ENCODE measurements at places on chromosomes 7 and 10.

- no peak for DNase-seq
Observed at GRCh38 chr10:81116201-81116600, 578.5 kb downstream of the SH2D4B start.

DNA sequence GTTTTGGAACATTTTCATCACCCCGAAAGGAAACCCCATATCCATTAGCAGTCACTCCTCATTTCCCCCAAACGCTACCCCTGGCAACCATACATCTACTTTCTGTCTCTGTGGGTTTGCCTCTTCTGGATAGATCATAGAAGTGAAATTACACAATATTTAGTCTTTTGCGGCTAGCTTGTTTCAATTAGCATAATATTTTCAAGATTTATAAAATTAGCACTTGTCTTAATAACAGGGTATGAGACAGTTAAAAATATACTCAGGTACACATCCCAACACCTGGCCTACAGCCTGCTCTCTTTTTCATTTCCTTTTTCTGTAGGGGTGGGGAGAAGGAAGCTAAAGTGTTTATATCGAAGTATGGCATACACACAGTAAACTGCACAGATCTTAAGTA is 81.4 kb upstream of the LRGUK start:
- no peak for DNase-seq

- no peak for DNase-seq
Observed at GRCh38 chr10:29946953-29947700, 112.3 kb downstream of the JCAD start.

DNA sequence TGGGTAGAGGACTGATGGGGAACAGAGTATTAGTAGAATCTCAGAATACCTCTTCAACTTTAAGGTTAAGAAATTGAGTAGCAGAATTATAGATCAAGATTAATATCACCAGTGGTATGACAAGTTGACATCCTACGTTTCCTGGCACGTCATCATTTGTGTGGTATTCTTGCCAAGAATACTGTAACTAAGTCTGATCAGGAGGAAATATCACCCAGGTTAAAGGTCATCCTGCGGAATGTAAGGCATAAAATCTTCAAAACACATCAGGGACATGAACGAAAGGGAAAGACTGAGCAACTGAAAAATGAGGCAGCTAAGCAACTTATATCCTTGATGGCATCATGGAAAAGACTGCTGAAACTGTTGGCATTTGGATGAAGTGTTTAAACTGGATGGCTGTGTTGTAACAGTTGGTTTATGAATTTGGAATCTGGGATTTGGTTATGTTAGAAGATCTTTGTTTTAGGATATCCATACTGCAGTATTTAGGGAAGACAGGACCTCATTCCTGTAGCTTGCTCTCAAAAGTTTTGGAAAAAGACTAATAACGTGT is 86.1 kb downstream of the TRIM24 start:
- no peak for DNase-seq

DNA sequence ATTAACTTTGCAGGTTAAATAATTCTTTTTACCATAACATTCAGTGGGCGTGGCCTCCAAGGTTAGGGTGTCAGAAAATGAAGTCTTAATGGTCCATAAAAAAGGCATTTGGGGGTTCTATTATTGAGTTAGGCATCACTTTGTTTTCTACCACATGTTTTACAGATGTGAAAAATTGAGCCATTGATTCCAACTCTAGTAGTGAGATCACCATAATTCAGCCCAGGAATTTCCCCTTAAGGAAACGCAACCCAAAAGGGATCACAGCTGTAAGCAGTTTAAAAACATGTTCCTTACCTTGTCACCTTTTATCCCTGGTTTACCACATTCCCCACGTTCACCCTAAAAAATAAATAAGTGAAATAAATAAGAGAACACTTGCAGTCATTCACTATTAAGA is 24.9 kb downstream of the COL28A1 start:
- DNase-seq: no peak

- no peak for DNase-seq
Observed at GRCh38 chr7:102077081-102077480, 209.6 kb upstream of the SH2B2 start.

- DNase-seq: no peak
Observed at GRCh38 chr7:45112648-45113047, 1.2 kb upstream of the TBRG4 start.

GRCh38 chr10:97028832-97029178 is 157.0 kb downstream of the SLIT1 start:
- DNase-seq: no peak

- DNase-seq: peak; percentile 9
Observed at GRCh38 chr10:86100581-86101061, 266.0 kb downstream of the GRID1 start.

DNA sequence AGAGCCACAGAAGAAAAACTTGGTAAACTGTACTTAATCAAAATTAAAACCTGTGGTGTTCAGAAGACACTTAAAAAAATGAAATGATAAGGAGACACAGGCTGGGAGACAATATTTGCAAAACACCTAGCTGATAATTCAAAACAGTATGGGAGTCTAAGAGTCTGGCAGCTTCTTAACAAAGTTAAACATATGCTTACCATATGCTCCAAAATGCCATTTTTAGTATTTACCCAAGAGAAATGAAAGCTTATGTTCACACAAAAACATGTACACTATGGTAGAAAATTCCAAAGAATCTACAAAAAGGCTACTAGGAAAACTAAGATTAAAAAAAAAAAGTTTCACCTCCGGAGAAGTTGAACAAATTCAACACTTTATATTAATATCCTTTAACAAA is 48.6 kb downstream of the ITGB1 start:
- DNase-seq: no peak

DNA sequence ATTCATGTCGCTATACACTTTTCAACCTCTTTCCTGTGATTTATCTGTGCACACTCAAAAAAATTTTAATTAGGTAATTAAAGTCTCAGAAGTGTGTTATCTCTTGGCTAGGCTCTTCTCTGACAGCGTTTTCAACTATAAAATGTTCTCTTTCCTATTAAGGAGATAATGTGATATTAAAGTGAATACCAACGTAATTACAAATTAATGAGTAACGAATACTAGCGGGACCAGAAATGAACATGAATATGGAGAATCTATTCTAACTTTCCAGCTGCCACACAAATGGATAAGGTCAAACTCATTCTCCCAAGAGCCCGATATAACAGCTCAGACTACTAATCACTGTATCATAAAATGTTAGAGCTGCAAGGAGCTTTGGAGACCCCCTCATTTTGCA is 12.0 kb downstream of the COL1A2 start:
- DNase-seq: no peak

DNA sequence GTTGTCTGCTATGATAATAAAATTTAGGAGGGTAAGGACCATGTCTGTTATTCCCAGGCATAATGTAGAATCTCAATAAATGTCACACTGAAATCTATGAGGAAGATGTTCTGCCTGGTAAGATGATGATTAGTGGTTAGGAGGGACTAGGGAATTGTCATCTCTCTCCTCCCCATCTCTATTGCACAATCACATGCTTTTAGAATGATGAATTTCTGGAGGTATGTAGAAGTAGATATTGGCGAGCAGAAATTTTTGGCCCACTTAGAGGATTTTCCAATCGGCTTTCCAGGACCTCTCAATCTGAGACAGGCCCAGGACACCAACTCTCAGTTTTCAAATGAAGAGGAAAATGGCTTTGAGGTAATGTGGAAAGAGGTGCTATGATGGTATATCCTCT is 2.0 kb upstream of the PITX3 start:
- no peak for DNase-seq

GRCh38 chr10:85735997-85736396 is 630.6 kb downstream of the GRID1 start:
- no peak for DNase-seq

- no peak for DNase-seq
Observed at GRCh38 chr10:103504181-103504783, 10.8 kb downstream of the NEURL1 start.

- no peak for DNase-seq
Observed at GRCh38 chr10:78571286-78571685, 497.5 kb upstream of the ZMIZ1 start.

DNA sequence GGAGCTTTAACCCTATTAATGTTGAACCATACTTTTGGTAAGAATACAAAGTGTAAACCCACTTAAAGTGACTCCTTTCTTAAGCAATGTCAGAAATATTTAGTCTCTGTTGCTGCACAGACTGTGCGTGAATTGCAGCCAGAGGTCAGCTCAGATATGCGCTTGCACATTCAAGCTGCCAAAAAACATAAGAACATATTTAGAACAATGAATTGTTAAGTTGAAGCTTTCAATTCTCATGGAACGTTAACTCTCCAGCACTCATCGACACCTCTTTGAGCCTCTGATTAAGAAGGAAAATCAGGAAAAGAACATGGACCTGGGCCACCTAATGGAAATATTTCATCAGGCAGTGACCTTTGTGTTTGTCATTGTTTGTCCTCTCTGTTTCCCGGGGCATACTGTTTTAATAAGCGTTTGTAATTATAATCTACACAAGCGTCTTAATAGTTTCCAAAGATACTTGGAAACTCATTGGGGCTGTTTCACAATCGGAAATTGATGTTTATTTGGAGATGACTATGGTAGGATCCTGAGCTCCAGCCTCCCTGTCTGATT is 193.0 kb upstream of the CELF2 start:
- no peak for DNase-seq

DNA sequence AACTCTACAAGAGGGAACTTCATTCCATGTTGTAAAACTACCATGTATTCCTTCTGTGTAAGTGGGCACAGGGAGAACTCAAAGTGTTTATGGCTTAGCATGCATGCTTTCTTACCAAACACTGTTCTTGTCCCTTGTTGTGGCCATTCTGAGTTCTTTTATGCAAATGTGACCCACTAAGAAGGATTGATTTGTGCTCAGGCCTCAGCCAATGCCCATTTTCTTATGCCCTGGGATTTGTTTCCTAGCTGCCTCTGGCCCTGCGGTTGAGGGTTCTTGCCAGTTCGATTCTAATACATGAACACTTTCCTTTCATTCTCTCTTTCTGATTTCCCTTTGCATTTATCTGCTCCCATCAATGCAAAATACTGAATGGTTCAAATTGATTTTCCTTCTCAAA is 316.7 kb downstream of the NRG3 start:
- DNase-seq: no peak

DNA sequence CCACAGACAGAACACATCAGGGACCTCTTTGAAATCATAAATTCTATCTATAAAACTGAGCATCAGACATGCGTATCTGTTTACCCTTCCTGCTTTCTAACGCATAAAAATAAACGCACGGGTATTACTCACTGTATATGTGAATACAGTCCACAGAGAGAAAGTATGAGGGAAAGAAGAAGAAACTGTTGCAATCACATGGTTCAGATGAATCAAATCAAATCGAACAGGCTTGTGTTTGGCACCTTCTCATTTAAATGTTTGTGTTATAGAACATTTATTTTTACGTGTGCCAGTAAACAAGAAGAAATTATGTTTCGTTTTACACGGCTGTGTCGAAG is 322.0 kb downstream of the FRMD4A start:
- no peak for DNase-seq

DNA sequence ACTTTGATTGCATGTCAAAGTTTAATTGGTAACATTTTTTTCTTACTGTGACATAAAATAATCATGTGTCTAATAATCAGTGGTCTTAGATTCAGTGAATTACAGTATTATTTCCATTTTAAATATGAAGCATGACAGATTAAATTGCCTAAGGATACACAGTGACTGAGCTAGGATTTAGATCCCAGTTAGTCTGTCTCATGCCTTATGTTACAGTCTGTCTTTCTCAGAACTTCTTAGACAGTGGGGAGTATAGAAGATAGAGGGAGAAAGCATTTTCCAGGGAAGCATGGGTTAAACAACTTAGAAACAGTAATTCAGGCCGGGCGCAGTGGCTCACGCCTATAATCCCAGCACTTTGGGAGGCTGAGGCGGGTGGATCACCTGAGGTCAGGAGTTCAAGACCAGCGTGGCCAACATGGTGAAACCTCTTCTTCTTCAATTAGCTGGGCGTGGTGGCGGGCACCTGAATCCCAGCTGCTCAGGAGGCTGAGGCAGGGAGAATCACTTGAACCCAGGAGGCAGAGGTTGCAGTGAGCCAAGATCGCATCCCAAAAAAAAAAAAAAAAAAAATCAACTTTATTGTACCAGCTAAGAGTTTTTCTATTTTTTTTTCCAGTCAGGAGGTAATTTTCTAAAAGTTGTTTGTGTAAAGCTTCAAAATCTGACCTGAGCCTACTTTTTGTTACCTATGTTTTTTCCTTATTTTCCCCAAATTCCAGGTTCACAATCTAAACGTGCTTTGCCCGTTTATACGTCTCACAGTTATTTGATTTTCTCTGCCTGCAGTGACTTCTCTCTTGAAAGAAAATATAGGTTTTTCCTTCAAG is 3.3 kb downstream of the CASD1 start:
- DNase-seq: no peak

- DNase-seq: no peak
Observed at GRCh38 chr7:78379148-78379547, 580.6 kb downstream of the PHTF2 start.

DNA sequence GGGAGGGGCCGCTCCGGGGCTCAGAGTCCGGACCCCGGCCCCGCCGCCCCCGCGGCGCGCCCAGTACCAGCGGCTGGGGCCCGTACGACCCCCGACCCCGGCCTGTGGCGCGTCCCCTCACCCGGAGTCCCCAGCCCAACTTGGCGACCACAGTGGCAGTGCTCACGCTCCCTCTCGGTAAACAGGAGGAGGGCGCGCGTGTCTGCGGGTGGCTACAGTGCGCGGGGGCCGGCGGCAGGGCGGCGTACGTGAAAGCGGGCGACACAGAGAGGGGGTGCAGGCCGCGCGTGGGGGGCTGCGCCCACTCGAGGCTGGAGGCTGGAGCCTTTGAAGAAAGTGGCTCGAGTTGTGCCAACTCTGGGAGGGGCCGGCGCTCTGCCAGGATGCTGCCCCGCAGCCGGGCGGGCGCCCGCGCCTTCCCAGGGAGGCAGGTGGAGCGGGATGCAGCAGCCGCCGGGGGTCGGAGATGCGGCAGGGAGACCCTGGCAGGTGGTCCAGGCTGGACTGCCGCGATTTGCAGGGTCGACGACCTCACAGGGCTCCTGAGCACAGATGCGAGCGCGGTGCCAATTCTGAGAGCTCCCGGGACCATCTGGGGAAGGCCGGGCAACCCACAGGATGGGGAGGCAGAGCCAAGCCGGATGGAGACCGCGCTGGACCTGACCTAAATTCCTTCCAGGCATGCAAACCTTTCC is 655 bp downstream of the PTPRE start:
- no peak for DNase-seq

DNA sequence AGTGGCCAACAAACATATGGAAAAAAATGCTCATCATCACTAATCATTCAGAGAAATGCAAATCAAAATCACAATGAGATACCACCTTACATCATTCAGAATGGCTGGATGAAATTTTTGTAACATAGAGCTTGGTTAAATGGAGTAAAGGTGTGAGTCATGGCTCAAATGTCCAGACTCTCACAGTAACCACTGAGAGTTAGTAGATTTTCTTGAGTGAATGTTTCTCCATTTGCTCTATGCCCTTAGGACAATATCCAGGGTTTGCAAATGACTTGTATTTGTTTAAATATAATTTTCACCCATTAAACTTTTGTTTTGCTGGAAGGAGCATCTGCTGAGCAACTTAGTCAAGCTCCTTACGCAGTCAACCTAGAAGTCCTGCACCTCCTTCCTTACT is 967.2 kb downstream of the XPNPEP1 start:
- DNase-seq: no peak

All from NCI-H1694 treated with DMSO at 0.1 percent for 48 hours (cell line).